LHCN-M2 (cell line): ENCODE measurements at places on chromosomes 11 and 22.

GRCh38 chr11:47111318-47111804 lies 65.3 kb downstream of the ARFGAP2 start:
- no peak for DNase-seq

DNA sequence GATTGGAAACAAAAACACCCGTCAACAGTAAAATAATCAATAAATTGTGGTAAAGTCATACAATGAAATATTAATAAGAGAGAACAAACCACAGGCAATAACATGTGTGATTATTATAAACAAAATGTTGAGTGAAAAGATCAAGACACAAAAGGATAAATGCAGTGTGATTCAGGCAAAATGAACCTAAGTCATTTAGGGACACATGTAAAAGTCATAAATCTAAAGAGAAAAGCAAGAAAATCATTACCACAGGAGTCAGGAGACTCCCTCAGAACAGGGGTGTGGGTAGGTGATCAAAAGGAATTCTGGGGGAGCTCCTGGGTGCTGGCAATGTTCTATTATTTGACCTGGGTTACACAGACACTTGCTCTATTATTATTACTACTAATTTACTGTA lies 47.9 kb upstream of the PPP2R1B start:
- no peak for DNase-seq

DNA sequence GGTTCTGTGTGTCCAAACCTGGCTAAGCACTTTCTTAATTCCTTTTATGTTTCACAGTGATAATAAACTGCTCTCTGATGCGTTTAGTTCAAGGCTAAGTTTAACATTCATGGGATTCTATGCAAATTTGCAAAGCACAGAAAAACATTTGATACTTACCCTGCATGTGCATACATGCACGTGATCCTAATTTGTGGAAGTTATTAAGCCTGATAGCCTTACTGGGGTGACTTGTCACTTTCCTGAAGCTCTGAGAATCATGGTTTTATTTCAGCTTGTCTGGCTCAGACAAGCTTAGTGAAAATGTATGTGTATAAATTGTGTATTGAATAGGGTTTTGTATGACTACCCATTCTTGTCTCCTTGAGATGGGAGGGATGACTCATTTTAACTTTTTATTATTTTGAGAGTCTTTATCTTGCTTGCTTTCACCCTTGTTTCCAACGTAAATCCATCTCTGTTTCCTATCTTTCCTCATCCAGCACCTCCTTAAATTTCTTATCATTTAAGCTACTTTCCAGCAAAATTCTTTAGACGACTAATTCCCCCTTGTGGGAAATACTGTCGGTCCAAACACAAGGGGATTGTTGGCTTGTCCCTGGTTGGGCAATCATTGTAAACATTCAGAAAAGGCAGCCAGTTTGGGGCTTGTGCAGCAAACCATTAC lies 167.1 kb downstream of the C11orf91 start:
- no peak for DNase-seq

- DNase-seq: no peak
Observed at GRCh38 chr22:30474683-30475424, 3.0 kb upstream of the SEC14L3 start.

GRCh38 chr11:8317159-8317558 lies 53.5 kb upstream of the LMO1 start:
- no peak for DNase-seq
